ENCODE measurements at places on chromosomes 1 and 21.

- no peak for DNase-seq
These were observed 75.0 kb downstream of the IGSF21 start for GRCh38 chr1:18182398-18183160.

DNA sequence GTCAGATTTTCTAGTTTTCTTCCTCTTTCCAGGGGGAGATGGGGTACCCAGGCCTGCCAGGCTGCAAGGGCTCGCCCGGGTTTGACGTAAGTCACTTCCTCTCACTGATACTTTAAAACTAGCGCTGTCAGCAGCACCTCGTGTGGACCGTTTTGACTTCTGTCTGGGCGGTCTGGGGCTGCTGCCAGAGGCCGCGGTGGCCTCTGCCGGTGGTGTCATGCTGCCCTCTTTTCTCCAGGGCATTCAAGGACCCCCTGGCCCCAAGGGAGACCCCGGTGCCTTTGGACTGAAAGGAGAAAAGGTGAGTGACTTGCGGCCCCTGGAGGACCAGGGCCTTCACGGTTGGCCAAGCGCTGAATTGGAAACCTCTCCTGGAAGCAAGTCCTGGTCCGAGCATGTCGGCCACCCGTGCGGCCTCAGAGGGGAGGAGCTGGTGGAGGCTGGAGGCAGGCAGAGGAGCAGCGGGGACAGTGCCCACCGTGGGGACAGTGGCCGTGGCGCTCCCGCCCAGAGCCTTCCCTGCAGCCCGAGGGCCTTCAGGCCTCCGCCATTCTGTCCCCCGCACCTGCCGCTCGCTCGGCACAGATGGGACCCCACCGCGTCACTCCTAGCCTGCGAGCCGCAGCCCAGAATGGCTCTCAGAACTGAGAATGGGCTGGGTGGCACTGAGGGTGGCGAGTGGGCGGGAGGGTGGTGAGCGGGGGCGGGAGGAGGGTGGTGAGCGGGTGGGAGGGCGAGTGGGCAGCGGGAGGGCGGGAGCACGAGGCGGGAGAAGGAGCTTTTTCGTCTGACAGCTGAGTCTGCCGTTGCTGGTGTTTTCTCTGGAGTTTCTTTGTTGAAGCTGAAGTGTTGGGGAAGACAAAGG lies 9.4 kb downstream of the COL6A1 start:
- DNase-seq: no peak

GRCh38 chr1:7334475-7335035 lies 436.5 kb upstream of the VAMP3 start:
- DNase-seq: peak; percentile 44

- no peak for DNase-seq
These were observed 29.9 kb upstream of the PRDX6 start for GRCh38 chr1:173447224-173447623.

DNA sequence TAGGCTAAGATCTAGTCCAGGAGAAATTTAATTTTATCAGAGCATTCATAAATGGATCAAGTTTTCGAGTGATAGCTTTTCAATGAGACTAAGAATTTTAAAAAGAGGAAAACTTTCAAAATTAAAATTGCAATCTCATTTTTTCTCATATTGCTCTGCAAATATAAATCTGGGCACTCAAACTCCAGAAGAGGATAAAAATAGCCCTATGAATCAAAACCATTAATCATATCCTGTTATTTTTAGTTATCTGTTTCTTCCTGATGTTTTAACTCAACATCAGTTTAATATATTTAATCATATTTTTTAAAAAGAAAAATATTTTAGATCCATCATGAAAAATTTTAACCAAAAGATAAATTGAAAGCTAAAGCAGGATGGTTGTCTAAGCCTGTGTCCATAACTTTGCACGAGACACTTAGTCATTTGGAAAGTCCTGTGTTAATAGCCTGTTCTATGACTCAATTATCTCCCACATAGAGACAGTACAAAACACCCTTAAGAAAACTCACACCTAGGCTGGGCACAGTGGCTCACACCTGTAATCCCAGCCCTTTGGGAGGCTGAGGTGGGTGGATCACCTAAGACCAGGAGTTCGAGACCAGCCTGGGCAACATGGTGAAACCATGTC lies 17.1 kb upstream of the PRRC2C start:
- DNase-seq: no peak

DNA sequence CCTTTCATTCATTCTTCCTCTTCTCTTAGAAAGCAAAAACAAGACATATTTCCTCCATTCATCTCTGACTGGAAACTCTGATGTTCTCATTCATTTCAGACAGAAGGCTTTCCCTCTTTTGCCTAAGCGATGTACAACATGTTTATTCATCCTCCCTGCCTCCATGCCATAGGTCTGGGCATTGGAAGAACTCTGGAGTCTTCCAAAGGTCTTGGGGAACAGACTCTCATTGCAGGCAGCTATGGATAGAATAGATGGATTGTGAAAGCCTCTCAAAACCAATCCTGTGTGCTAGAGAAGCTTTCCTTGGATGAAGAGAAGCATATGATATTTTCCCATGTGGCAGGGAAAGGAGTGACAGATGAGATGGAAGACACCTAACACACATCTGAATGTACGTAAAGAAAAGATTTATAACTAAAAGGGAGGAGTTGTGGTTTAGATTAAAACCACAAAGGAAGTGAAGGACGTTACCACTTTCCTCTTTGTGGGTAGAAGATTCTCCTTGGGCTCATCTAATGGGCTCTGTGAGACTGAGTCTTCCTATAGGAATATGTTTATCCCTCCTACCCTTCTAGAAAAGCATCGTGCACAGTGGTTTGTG lies 38.7 kb downstream of the BCL9 start:
- no peak for DNase-seq

GRCh38 chr1:240612811-240613210 lies 856 bp upstream of the GREM2 start:
- no peak for DNase-seq

GRCh38 chr1:46547481-46548383 lies 3.7 kb downstream of the KNCN start:
- DNase-seq: peak; percentile 46

GRCh38 chr1:239274242-239274830 lies 112.0 kb upstream of the CHRM3 start:
- DNase-seq: no peak

DNA sequence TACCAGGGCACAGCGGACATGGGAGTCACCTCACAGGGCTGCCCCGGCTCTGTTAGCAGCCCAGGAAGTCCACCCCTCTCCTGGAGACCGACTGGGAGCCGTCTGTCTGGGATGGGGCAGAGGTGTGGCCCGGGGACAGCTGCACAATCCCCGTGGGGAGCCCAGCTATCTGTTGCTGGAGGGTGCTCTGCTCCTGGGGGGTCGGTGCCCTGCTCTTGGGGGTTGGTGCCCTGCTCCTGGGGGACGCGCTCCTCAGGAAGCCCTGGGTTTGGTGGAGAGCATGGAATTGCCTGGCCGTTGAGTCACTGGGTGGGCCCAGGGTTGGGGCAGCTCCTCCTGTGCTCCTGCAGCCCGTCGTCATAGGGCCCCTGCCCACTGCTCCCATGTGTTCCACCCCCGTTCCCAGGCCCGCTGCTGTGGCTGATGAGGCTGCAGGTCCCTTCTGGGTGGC lies 39.3 kb downstream of the AGPAT3 start:
- no peak for DNase-seq

GRCh38 chr1:14712136-14712535 lies 113.7 kb downstream of the KAZN start:
- no peak for DNase-seq

DNA sequence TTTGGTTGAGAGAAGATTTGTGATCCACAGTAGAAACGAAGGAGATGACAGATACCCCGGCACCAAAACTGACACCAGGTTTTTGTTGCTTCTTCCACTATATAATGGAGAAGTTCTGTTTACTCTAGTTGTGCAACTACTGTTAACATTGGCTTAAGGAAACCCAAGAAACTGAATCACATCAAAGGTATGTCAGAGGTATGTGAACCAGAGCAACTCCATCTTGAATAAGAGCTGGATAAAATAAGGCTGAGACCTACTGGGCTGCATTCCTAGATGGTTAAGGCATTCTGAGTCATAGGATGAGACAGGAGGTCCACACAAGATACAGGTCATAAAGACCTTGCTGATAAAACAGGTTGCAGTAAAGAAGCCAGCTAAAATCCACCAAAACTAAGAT lies 173.7 kb upstream of the CAMK1G start:
- DNase-seq: no peak

- DNase-seq: peak; percentile 44
These were observed 611 bp upstream of the PIK3C2B start for GRCh38 chr1:204495078-204495753.

GRCh38 chr1:29703596-29704370 lies 467.5 kb downstream of the PTPRU start:
- DNase-seq: peak; percentile 52

- no peak for DNase-seq
These were observed 2.7 kb downstream of the CHI3L1 start for GRCh38 chr1:203183828-203184227.

DNA sequence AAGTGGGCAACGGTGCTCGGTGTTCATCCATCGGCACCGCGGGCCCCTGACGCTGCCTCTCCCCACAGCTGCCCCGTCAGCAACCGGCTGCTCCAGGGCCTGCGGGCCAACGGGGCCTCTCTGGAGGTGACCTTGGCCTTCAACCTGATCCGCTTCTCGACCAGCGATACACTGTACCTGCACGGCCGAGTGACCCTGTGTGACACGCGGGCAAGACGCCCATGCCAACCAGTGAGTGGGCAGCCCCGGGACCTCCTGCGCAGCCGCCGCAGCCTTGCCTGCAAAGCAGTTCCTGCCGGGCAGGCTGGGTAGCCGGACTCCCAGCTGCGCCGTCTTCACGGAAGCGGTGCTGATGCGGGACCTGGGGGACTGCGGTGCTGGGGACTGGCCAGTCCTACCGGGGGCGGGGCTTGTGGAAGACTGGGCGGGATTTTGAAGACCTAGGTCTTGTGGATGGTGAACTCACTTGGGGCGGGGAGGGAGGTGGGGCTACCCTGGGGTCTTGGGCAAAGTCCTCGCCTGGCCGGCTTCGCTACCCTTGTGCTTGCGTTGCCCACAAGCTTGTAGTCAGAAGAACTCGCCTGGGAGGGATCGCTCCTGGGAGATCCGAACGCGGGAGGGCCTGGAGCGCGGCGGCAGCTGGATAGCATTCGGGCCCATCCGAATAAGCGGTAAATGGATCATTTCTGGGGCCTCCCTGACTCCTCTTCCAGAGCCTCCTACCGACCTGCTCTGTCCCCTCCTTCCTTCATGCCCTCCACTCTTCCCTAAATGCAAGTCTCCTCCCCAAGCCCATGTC lies 8.8 kb upstream of the CEP85 start:
- DNase-seq: no peak

- no peak for DNase-seq
These were observed 35.2 kb downstream of the TEX35 start for GRCh38 chr1:178548108-178548507.

DNA sequence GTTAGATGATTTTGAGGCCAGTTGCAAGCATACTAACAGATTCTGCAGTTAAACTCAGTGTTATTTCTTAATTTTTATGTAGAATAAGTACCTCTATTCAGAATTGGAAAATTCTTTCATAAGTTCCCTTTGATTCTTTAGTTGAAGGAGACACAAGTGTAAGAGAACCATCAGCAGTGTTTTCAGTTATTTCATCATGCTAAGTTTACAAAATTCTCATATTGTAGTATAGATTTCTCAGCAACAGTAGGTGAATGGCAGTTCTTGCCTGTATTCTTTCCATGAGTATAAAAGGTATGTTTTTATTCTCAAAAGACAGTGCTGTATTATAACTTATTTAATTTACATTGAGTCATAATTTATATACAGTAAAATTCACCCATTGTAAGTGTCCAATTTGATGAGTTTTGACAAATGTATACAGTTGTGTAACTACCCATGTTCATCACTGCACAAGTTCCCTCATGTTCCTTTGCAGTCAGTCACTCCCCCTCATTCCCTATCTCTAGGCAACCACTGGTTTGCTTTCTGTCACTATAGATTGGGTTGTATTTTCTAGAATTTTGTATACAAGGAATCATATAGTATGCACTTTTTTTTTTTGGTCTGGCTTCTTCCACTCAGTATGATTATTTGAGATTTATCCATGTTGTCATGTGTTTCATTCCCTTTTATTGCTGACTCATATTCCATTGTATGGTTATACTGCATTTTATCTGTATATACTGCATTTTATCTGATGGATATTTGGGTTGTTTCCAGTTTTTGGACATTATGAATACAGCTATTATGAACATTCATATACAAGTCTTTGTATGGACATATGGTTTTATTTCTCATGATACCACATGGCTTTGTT lies 3.9 kb downstream of the RPS6KC1 start:
- DNase-seq: no peak

DNA sequence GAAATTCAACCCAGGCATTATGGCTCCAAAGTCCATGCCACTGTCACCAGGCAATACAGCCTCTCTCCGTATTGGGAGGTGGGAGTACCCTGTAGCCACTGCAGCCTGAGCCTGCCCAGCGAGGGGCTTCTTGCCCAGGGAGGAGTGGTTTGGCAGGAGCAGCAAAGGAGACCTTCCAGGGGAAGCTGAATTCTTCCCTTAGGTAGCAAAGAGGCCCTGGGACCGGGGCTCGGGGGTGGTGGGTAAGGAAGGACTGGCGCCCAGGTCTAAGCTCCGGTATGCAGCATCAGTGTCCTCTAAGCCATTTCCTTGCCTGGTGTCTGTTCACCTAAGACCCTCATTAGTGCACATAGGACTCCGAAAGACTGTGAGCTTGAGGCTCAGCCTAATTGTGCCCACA lies 17.0 kb downstream of the TNNT2 start:
- no peak for DNase-seq

DNA sequence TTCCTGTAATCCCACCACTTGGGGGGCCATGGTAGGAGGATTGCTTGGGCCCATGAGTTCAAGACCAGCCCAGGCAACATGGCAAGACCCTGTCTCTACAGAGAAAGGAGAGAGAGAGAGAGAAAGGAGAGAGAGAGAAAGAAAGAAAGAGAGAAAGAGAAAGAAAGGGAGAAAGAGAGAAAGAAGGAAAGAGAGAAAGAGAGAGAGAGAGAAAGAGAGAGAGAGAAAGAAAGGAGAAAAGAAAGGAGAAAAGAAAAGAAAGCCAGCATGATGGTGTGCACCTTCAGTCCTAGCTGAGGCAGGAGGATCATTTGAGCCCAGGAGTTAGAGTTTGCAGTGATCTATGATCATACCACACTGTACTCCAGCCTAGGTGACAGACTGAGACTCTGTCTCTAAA lies 82.8 kb downstream of the DISP3 start:
- DNase-seq: no peak

- no peak for DNase-seq
These were observed 49.7 kb upstream of the LMO4 start for GRCh38 chr1:87278825-87279535.

GRCh38 chr1:155978325-155978972 lies at the start of gene ARHGEF2:
Gene ARHGEF2 (minus strand): TSS chr1:155978547. CDS start chr1:155978427, 120 bp downstream.
- DNase-seq: peak; percentile 83

DNA sequence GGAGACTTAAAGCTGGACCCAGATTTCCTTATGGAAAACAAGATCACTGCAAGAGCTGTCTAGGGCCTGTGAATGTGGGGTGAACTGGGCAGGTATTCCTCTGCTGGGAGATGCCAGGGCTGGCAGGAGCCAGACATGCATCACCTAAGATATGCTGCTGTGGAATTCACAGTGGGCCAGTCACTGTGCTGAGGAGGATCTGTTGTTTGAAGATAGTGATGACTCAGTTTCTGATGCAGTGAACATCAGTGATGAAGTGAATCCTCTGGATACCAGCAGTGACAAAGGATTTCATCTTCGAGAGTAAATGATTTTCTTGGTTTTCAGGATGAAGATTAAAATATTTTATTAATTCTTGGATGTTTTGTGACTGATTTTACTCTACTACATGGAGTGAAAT lies 29.9 kb upstream of the CAMSAP2 start:
- DNase-seq: no peak

Data from T47D (cell line).